ENCODE measurements at places on chromosomes 1 and 21. TPM values are rescaled to one million over a fixed set of nuclear protein-coding genes. Genes with fewer than 3 reads are reported as not detected.

DNA sequence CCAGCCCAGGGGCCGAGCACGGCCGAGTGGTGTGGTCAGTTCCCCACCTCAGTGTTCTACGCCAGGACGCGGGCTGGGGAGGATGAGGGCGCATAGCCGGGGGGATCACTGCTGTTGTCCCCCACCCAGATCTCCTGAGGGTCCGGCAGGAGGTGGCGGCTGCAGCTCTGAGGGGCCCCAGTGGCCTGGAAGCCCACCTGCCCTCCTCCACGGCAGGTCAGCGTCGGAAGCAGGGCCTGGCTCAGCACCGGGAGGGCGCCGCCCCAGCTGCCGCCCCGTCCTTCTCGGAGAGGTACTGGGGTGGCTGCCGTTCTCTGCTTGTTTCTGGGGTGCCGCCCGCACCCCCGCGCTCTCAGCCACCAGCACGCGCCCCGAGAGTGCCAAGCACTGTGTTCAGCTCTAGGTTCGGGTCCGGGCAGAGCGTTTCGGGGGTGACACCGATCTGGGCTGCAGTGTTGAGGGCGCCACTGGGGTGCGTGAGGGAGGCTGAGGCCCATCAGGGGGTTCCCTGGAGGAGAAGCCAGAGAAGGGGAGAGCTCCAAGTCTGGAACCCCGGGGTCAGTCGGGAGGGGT is 17.4 kb downstream of the SAMD11 start:
- H3K36me3 ChIP-seq: peaks cover 6% of the 10 kb centered on the region
- peaks cover 6% of the 10 kb centered on the region for H3K27me3 ChIP-seq
- peaks cover 17% of the 10 kb centered on the region for H3K4me1 ChIP-seq
- no peak for DNase-seq
- H3K27ac ChIP-seq: peak overlapping the region; percentile 45
- peak overlapping the region; percentile 66 for H3K4me3 ChIP-seq

GRCh38 chr1:213689260-213689659 is 298.5 kb upstream of the PROX1 start:
- H3K27me3 ChIP-seq: peaks cover 10% of the 10 kb centered on the region
- no peak overlapping the region for H3K27ac ChIP-seq
- no peaks in the 10 kb centered on the region for H3K4me1 ChIP-seq
- no peaks in the 10 kb centered on the region for H3K36me3 ChIP-seq

DNA sequence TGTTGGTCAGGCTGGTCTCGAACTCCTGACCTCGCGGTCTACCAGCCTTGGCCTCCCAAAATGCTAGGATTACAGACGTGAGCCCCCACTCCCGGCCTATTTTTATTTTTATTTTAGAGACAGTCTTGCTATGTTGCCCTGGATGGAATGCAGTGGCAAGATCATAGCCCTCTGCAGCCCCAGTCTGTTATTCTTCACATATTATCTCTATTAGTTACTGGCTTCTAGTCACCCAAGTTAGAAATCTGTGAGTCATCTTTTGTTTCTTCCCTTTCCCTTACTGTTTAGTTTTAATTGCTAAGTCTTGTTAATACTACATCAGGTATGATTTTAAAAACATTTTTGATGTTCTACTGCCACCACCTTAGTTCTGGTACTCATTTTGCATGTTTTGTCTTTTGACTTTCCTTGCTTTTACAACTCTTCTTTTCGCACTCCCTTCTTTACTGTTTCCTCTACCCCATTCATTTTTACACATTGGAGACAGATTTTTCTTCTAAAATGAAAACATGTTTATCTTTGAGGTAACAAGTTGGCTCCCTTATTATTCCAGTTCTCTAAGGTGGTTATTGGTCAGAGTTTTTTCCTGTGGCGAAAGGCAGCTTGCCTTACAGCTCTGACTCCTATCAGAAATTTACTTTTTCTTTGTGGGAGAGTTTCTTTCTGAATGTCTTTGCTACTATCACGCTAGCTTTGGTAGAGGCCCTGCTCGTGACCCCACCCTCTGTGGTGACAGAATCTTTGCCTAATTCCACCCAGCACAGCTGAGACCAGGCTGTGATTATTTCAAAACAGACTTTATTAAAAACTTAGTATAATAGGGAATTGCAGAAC is 19.5 kb downstream of the ZMYM4 start:
- H3K4me1 ChIP-seq: peaks cover 6% of the 10 kb centered on the region
- no peak overlapping the region for H3K4me3 ChIP-seq
- peaks cover 15% of the 10 kb centered on the region for H3K36me3 ChIP-seq
- no peaks in the 10 kb centered on the region for H3K27me3 ChIP-seq

- H3K4me3 ChIP-seq: no peak overlapping the region
- peaks cover 12% of the 10 kb centered on the region for H3K4me1 ChIP-seq
- DNase-seq: no peak
Measured at GRCh38 chr21:37623689-37624088, 257.1 kb downstream of the DYRK1A start.

- H3K4me3 ChIP-seq: peak overlapping the region; percentile 19
- DNase-seq: no peak
- peaks cover 58% of the 10 kb centered on the region for H3K4me1 ChIP-seq
- peak overlapping the region; percentile 95 for H3K27ac ChIP-seq
Measured at GRCh38 chr1:33364565-33364918, 43.6 kb upstream of the A3GALT2 start.

GRCh38 chr1:43220905-43221778 is 48.6 kb upstream of the TMEM125 start:
- H3K36me3 ChIP-seq: no peaks in the 10 kb centered on the region
- no peak overlapping the region for H3K4me3 ChIP-seq
- DNase-seq: no peak
- no peak overlapping the region for H3K27ac ChIP-seq
- no peaks in the 10 kb centered on the region for H3K4me1 ChIP-seq
- peaks cover 8% of the 10 kb centered on the region for H3K27me3 ChIP-seq

DNA sequence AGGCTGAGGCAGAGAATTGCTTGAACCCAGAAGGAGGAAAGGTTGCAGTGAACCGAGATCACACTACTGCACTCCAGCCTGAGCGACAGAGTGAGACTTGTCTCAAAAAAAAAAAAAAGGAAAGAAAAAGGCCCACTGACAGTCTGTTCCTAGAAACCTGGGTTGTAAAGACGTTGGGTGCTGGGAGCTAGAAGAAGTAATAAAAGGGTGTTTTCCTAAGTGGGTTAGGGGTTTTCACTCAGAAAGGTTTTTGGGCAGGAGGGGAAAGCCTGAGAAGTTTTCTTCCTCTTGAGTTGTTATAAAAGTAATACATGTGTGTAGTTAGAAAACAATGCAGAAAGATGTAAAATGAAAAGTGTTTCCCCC is 25.4 kb downstream of the CELA3A start:
- H3K4me1 ChIP-seq: peaks cover 26% of the 10 kb centered on the region
- H3K27ac ChIP-seq: peak overlapping the region; percentile 56
- H3K36me3 ChIP-seq: peaks cover 4% of the 10 kb centered on the region
- DNase-seq: no peak

DNA sequence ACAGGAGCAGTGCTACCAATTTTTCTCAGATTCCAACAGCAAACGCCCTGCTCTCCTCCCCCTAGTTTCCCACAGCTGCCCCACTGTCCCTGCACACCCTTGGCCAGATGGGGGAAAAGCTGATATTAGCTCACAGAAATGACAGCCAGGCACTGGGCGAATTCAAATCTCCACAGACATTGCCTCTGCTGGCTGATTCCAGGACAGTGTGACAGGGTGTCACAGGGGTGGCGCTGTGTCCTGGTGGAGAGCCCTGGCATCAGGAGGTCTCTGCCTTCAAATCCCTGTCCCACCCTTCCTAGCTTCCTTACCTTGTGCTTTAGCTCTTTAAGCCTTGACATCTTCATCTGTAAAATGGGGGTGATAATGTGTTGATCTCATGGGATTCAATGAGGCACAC is 10.4 kb downstream of the OLIG1 start:
- peaks cover 2% of the 10 kb centered on the region for H3K4me1 ChIP-seq
- H3K27ac ChIP-seq: no peak overlapping the region
- peaks cover 34% of the 10 kb centered on the region for H3K27me3 ChIP-seq
- DNase-seq: no peak
- H3K4me3 ChIP-seq: no peak overlapping the region

The EXTL1 gene
- 3.6 TPM for total RNA-seq

The CELA3B gene
- total RNA-seq: not detected

The IL19 gene
- total RNA-seq: not detected
